NCI-H1092 treated with DMSO at 0.1 percent for 48 hours (cell line): ENCODE measurements at places on chromosomes 16 and 17.

GRCh38 chr17:78488867-78489634 is 88.1 kb downstream of the DNAH17 start:
- no peak for DNase-seq

DNA sequence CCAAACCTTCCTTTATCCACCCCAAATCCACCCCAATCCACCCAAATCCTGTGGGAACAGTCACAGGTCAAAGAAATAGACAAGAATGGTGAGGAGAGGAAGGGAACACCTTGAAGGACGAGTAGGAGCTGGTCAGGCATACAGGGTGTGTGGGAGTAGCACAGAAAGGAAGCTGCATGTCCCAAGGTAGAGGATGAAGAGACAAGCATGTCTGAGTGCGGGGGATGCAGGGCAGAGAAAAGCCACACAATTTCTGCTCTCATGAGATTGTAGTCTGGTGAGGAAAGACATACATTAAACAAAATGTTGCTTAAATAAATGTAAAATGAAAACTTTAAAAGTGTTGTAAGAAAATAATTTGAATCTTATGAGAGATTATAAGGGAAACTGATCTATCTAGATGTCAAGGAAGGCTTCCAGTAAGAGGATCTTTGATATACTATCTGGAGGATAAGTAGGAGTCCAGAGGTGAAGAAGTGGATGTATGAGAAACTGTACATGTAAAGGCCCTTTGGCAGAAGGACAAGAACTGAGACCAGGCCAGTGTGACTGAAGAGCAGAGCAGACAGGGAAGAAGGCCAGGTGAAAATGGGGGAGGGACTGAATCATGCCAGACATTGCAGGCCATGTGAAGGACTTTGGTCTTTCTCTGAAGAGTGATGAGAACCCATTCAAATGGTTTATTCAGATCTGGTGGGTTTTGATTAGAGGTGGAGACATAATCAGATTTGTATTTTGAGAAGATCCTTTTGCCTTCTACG is 18.6 kb downstream of the TMEM98 start:
- DNase-seq: no peak

GRCh38 chr17:47801906-47802305 is 19.7 kb downstream of the OSBPL7 start:
- no peak for DNase-seq

DNA sequence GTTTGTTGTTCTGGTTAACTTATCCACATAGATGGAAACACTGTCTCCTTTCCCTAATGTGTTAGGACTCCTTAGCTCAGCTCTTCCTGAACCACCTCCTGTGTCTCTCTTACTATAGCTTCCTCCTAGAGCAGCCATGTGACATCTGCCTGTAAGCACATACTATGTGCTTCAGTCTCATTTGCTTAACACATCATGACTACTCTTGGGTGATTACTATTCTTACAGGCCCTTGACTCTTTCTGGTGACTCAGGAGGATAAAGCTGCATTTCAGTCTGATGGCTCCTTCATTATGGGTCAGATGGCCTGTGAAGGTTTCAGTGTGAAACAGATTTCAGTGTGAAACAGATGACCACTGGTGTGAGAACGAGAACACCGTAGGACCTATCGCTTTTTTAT is 320 bp upstream of the KRTAP4-2 start:
- no peak for DNase-seq

GRCh38 chr16:28283173-28283572 is 9.2 kb upstream of the SBK1 start:
- DNase-seq: no peak

GRCh38 chr16:77277141-77277540 is 77.9 kb downstream of the SYCE1L start:
- DNase-seq: no peak

GRCh38 chr17:58338454-58338840 is 9.9 kb upstream of the TSPOAP1 start:
- DNase-seq: no peak
